Activated T-cell treated with anti-CD3 and anti-CD28 coated beads, Interleukin-2, amount 50 U/mL, for 1 hour (primary cell): ENCODE measurements at places on chromosomes 6 and 20.

DNA sequence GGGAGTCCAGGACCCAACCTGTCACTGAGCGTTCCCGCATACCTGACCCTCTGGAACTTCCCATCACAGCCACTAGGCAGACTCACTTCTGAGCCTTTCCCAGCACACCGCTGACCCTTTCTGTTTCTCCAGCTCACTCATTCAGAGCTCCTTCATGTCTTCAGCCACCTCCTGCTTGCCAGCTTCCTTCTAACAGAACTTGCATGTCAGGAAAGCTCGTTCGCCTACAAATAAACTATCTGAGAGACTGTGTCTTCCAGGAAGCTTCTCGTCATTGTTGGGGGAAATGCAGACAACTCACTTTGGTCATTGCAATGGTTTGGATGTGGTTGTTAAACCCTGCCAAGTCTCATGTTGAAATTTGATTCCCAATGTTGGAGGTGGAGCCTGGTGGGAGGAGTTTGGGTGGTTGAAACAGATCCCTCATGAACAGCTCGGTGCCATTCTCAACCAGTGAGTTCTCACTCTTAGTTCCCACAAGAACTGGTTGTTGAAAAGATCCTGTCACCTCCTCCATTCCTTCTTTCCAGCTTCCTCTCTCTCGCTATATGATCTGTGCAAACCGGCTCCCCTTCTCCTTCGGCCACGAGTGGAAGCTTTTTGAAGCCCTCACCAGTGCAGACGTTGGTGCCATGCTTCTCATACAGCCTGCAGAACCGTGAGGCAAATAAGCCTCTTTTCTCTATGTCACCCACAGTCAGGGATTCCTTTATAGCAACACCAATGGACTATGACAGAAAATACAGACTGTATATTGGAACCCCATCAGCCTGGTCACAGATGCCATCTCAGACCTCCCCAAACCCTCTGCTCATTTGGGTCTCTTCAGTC is 1.4 kb upstream of the MUC21 start:
- DNase-seq = no peak

- no peak for DNase-seq
These were observed 243.9 kb downstream of the LY86 start for GRCh38 chr6:6832439-6832838.

DNA sequence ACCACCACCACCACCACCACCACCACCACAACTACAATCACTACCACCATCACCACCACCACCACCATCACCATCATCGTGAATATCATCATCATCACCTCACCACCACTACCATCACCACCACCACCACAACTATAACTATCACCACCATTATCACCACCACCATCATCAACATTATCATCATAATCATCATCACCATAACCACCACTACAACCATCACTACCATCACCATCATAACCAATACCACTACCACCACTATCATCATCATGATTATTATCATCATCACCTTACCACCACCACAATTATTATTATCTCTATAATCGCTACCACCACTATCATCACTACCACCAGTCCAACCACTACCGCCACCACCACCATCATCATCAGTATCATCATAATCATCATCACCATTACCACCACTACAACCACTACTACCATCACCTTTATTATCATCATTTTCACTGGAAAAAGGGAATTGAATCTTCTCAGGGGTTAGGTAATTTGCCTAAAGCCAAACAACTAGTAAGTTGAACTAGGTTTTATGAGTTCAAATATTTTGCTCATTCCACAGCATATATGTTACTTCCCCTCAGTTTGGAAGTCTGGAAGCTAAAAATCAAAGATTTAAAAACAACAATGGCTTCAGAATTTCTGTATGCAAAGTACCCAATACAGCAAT is 8.3 kb downstream of the RIPOR2 start:
- DNase-seq = no peak

- DNase-seq = no peak
These were observed 74.5 kb upstream of the FRMD1 start for GRCh38 chr6:168153553-168153952.

DNA sequence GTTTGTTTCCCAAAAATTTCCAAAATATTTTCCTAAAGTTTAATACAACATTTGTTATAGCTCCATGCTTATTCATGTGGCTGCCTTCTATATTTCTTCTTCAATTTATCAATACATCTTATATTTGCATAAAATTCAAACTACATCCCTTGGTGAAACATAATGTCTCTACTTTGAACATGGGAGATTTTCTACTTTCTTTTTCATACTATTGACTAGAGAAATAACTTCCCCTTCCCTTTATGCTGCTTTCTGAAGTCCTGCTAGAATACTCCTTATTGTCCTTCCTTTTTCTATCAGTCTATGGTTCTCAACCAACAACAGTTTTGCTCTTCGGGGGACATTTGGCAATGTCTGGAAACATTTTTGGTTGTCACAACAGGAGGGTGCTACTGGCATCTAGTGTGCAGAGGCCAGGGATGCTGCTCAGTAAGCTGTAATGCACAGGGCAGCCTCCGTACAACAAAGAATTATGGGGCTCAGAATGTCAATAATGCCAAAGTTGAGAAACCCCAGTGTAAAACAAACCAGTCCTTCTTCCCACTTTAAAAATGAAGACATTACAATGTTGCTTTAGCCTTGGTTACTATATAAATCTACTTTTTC is 29.9 kb downstream of the MKKS start:
- DNase-seq = no peak

GRCh38 chr6:33914645-33915044 is 110.8 kb upstream of the MLN start:
- DNase-seq = peak; percentile 55

DNA sequence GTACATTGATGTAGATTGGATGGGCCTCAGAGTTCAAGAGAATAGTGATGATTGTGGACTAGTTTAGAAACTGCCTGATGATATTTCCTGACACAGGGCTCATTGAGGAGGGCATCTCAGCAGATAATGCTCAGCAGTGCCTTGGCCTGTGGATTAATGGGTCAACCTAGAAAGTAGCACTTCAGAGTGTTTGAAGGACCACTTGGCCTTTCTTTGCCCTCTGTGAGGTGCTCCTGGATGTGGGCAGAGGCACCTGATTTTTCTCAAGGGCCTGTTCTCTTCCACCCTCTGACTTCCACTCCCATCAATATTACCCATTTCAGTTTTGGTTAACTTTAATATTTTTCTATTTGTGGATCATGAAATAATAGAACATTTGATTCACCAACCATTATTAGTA is 270.6 kb upstream of the BMP2 start:
- DNase-seq = no peak

GRCh38 chr20:49452011-49452482 is 30.4 kb downstream of the KCNB1 start:
- no peak for DNase-seq

DNA sequence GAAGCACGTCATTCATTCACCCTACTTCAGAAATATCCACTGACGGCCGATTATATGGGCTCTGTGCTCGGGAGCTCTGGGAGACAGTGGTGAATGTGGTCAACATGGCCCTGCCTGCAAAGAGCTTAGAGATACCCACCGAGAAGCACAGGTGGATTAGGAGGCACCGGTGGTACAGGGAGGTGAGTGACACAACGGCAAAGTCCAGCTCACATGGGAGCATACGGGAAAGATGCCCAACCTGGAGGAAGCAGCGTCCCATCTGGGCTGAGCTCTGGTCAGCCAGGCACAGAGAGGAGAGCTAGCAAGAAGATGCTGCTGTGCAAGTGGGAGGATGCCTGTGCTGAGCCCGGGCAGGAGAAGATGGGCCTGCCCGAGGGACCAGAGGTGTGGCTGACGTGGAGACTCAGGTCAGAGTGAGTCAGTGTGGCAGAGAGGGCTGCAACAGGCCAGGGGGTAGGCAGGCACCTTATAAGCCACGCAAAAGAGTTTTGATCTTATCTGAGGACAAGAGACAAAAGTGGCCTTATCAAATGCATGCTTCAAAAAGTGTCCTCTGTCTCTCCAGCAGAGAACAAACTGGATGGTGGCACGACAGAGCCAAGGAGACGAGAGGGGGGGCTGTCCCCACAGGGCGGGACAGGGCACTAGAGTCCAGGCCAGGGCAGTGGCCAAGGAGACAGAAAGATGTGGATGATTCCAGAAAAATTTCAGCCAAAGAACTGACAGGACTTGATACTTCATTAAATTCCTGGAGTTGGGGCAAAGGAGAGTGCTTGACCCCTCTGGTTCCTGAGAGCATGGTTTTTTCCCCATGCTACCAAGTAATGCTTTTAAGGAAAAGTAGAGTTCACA is 214.6 kb upstream of the SNX9 start:
- no peak for DNase-seq

DNA sequence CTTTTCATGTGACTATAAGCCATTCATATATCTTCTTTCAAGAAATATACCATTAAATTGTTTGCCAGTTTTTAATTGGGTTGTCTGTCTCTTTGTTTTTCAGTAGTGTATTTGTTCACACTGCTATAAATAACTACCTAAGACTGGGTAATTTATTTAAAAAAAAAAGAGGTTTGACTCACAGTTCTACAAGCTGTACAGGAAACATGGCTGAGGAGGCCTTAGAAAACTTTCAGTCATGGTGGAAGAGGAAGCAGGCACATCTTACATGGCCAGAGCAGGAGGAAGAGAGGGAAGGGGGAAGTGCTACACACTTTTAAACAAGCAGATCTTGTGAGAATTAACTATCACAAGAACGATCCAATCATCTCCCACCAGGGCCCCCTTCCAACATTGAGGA is 255.3 kb downstream of the EPM2A start:
- no peak for DNase-seq

- no peak for DNase-seq
These were observed 64.4 kb downstream of the TULP4 start for GRCh38 chr6:158376631-158377081.

DNA sequence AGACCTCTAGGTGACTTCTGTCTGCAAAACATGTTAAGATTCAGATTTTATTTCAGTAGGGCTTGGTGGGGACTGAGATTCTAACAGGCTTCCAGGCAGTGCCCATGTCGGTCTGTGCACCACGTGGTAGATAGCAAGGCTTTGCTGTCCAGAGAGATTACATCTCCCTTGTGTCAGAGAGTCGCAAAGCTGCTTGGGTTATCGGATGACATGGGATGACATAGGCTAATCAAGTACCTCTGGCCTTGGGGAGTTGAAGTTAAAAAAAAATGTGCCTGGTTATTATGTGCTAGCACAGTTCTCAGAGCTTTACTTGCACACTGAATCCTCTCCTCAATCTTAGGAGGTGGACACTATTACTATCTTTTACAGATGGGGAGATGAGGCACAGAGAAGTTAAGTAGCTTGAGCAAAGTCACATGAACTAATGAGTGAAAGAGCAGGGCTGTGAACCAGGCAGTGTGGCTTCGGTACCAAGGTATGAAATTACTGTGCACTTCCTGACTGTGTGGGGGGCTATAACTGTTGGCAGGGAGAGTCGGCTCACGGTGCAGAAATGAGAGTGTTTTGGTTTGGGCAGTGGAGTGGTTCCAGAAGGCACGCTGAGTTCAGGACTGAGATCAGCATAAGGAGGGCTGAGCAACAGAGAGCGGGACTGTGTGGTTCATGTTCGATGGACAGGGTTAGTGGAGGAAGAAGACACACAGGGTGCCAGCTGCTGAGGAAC is 41.1 kb downstream of the FARS2 start:
- DNase-seq = no peak

DNA sequence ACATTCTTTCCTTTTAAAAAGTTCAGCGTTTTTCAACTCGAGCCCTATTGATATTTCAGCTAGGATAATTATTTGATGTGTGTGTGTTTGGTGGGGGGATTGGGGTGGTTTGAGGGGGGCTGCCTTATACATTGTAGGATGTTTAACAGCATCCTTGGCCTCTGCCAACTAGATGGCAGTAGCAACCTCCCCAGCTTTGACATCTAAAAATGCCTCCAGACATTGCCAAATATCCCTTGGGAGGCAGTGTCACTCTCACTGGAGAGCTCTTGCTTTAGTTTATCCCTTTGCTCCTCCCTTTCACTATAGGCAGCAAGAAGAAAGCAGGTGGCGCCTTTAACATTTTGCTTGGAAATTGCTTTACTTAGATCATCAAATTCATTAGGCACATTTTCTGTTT is 14.6 kb upstream of the TP53TG5 start:
- no peak for DNase-seq

DNA sequence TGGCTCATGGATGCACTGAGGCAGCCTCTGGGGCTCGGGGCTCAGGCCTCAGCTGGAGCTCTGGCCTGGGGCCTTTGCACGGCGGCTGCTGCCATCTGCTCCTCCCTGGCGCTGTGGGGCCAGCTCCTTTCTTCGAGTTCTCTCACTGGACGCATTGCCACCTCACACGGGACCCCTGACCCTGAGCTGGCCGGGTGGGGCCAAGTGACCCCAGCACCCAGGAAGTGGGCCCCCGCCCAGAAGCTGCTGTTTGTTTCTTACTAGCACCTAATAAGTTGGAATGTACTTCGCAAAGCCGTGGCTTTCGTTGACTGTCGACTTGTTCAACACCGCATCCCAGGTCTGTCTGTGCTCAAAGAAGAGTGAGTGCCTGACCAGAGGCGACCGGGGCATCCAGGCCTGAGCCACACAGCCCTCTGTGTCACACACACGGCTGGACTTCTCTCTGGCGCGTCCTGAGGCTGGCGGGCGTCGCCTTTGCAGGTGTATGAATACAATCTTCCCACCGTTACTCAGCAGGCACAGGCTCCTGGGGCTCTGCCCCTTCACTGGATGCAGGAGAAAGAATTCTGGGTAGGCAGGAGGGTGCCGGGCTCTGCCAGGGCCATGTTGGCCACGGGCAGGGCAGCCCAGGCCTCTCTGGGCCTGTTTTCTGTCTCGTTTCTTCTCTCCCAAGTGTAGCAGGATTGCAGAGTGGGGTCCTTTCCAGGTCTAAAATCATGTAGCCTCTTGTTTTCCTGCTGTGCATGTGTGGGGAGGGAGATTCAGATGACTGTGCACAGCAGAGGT is 112.9 kb downstream of the DLL1 start:
- no peak for DNase-seq

- DNase-seq = no peak
These were observed 27.9 kb downstream of the GHRH start for GRCh38 chr20:37233548-37234253.

DNA sequence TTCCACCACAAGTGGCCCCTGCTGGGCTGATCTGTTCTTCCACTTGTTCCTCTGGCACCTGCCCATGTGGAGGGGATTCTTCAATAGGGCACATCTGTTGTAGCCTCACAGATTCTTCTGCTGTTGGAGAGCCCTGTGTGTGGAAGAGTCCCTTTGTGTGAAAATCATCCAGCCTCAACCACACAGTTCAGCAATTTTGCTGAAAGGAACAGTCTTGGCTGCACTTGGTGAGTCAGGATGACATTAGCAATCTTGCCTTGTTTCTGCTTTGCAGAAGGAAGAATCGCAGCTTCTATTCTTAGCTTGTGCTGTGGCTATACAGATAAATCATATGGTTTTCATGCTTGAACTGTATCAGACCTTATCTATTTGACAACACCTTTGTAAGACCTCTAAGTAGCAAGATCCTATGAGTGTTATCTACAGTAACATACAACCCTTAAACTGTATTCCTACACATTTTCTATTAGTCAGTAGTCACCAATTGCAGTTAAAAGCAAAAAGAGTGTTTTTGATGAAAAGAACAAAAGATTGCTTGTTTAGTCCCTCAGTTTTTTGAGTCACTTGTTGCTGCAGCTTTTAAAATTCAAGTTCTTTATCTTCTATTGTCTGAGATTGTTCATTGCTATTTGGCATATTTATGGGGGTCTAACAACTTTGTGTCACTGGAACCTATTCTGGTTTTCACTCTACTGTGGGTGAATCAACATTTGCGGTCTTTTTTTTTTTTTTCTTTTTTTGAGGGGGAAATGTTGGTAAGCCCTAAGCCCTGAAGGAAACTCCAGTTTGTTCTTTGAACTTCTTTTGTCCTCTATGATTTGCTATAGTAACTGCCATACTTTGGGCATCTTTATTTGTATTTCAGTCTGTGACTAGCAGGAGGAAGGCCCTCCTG is 231.6 kb downstream of the TFAP2B start:
- DNase-seq = no peak
